ENCODE measurements at places on chromosomes 4 and X.

DNA sequence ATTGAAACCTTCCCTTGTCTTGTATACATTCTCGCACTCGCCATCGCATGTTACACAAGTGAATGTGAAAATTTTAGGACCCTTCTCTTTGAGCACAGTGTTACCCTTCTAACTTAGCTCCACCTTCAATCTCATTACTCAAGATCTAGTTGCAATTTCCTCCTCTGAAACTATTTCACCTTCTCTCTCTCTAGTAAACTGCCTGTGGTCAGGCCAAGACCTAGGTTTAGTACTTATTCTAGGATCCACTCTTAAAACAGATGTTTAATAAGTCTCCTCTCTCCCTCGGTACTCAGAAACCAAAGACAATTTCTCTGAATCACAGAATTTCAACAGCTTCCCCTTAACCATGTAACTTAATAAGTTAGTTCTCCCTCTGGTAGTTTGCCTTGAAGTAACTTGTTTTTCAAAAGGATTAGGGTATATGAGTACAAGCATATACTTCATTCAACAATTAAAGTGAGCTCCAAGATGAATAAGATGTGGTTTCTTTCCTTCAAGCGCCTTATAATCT, 156.0 kb downstream of the SH3KBP1 start:
- DNase-seq: no peak

- DNase-seq: peak; percentile 57
These were observed 29.5 kb downstream of the DMP1 start for GRCh38 chr4:87679449-87680169.

DNA sequence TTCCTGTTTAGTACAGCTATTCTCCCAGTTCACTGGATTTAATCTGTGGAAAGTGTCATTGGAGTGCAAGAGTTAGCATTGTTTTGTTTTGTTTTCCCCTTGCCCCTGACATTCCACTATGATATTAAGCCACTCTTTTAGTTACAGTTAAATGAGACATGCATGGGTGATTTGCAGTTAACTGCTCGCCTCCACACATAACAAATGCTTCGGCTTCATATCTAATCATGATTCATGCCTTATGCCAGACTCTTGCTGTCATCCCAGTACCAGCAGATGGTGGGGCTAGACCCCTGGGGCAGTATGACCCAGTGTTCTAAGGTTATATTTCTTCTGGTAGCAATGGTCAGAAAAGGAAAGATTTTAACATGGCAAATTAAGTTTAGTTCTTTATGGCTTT, 80.1 kb downstream of the RAP1GDS1 start:
- peak; percentile 73 for DNase-seq

GRCh38 chr4:75005727-75006126, 72.8 kb downstream of the PARM1 start:
- DNase-seq: no peak

GRCh38 chr4:108446556-108446955, 173.8 kb upstream of the RPL34 start:
- no peak for DNase-seq

DNA sequence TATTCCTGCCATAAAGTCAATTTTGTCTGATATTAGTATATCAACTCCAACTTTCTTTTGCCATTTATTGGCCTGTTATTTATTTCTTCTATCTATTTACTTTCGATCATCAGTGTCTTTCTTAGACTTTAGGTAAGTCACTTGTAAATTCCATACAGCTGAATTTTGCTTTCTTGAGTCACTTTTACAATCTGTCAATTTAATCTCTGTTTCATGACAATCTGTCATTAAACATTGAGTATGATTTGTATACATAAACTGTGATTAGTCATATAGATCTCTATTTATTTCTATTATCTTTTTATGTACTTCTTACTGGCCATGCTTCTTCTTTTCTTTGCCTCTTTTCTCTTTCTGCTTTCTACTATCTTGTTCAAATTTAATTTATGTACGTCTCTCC, 160.1 kb downstream of the TMA16 start:
- no peak for DNase-seq

GRCh38 chr4:110484767-110485166, 8.8 kb downstream of the ENPEP start:
- no peak for DNase-seq

DNA sequence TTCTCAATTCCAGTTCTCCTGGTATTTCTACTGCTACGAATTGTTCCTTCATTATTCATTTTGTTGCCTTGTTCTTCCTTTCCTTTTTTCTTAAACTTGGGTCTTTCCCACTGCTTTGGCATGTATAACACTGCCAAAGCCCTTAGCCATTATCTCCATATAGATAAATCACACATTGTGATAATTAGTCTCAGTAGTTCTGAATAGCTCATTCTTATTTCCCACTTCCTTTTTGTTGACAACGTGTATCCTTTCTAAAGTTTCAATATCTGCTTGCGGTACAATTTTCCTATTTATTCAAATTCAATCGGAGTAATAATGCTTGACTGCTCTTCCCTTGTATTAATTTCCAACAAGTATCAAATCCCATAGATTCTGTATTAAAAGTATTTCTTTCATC, 14.5 kb upstream of the CAMK2D start:
- DNase-seq: no peak

- peak; percentile 34 for DNase-seq
These were observed 3.6 kb downstream of the MID1IP1 start for GRCh38 chrX:38804682-38805431.

GRCh38 chr4:26431461-26432180, 58.7 kb downstream of the CCKAR start:
- DNase-seq: no peak

DNA sequence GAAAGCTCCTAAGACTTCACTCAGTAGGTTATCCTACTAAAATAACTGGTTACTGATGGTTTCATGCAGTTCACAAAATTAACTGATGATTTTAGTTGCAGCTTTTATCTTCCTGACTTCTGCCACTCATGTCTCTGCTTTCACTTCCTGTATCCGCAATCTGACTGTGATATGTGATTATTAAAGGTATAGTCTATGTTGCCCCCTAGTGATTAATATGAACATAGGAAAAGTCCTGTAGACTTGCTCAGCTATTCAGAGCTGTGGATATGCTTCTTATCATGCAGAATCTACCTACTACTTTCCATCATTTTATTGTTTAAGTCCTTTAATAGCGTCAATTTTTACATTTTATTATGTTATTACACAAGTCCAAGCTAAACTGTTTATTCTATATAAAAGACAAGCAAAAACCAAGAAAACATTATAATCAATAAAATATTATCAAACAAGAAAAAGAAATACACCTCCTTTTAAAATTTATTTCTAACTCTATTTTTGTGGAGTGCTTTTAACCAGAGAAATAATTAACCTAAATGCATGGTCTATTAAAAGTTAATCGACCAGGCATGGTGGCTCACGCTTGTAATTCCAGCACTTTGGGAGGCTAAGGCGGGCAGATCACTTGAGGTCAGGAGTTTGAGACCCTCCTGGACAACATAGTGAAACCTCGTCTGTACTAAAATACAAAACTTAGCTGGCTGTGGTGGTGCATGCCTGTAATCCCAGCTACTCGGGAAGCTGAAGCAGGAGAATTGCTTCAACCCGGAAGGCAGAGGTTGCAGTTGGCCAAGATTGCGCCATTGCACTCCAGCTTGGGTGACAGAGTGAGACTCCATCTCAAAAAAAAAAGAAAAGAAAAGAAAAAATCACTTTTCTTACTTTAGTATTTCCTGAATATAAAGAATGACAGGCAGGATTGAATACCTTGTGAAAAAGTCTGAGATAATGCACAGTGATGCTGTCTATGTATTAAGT, 40.4 kb upstream of the TLR2 start:
- DNase-seq: no peak

DNA sequence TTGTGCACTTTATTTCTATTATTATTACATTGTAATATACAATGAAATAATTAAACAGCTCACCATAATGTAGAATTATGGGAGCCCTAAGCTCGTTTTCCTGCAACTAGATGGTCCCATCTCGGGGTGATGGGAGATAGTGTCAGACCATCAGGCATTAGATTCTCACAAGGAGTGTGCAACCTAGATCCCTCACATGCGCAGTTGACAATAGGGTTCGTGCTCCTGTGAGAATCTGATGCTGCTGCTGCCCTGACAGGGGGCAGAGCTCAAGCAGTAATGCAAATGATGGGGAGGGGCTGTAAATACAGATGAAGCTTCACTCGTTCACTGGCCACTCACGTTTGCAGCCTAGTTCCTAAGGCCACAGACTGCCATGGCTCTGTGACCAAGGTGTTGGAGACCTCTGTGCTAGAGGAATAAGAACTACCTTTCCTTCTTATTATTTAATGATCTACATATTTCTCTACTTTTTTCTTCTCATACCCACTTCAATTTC, 492.9 kb upstream of the INTU start:
- DNase-seq: no peak

GRCh38 chr4:57544811-57545654, 434.8 kb upstream of the IGFBP7 start:
- DNase-seq: no peak

DNA sequence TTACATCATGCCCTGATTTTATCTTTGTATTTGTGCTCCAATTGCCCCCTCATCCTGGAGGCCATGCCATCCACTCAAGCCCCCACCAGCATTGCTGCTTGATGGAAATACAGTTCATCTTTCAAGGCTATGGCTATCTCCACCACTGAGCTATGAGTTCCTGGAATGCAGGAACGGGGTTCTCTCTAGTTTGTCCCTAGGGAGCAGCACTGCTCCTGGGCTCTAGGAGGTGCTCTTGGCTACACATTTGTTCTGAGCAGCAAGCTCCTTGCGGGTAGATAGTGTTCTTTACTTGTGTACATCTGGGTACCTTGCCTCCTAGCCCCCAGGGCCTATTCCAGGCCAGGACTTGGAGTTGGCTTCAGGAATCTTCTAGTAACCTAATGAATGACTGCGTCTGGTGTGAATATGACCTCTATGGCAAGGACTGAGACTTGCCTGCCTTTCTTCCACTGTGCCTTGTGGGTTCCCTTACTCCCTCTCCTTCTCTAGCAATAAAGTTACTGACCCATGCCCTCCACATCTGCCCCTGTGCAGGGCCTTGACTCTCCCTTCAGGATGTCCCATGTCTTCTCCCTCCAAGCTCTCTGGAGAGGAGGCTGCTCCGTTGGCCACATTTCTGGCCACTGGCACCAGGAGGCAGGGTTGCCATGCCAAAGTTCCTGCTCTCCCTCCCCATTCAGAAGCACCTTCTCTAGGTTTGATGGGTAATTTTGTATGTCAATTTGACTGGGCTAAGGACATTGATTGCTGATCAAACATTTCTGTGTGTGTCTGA, 7.6 kb downstream of the CITED1 start:
- no peak for DNase-seq

- DNase-seq: no peak
These were observed 76.4 kb upstream of the WWC2 start for GRCh38 chr4:183022617-183023016.

- no peak for DNase-seq
These were observed 327.5 kb downstream of the BMPR1B start for GRCh38 chr4:95085124-95085833.

DNA sequence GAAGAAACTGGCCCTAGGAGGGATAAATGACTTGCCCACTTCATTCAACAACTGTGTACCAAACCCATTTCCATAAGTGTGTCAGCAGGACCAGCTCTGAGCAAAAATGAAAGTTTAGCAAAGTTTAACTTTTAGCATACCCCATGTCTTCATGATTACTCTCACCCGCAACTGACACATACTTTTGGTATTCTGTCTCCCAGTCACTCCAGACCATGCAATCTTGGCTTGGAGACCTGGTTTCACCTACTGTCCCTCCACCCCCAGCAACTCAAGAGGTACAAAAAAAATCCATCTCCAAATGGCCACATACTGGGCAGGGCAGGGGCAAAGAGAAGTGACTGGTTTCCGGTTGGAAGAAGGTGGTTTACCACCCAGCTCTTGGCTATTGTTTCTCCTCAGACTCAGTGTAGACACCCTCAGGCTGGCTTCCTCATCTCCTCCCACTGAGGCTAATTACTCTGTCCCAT, 79.8 kb downstream of the RLIM start:
- DNase-seq: no peak

DNA sequence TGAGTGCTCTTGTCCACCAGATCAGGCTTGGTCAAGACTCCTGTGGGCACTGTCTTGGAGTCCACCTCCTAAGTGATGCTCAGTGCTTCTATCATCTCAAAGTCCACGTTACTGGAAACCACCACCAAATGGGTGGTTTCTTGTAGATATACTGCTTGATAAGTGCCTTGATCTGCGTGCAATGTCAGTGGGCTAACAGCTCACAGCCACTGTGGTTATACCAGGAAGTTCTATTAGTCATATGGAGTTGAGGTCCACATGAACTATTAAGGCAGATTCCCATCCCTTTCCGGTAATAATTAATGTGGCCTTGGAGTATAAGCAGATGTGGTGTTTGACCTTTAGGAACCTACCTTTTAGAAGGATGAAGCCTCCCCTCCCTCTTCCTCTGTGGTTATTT, 161.9 kb downstream of the ZNF518B start:
- no peak for DNase-seq

DNA sequence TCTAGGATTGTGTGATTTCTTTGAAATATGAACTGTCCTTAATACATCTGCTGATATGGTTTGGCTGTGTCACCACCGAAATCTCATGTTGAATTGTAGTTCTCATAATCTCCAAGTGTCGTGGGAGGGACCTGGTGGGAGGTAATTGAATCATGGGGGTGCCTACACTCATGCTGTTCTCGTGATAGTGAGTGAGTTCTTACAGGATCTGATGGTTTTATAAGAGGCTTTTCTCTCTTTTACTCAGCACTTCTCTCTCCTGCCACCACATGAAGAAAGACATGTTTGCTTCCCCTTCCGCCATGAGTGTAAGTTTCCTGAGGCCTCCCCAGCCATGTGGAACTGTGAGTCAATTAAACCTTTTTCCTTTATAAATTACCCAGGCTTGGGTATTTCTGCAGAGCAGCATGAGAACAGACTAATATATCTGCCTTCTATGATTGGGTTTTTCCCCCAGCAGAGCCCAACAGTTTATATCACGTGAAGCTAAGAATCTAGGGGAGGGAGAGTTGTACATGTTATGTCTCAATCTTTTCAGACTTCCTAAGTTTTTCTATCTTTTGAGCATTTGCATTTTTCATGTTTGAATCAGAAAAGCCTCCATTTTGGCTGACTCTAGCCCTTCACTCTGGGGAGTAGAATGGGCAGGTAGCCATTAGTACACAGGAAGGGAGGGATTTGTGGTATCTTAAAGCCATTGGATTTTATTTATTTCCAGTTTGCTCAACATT, 58.9 kb downstream of the PLAC1 start:
- no peak for DNase-seq

- DNase-seq: no peak
These were observed 94.1 kb downstream of the DRD5 start for GRCh38 chr4:9875516-9875915.

- no peak for DNase-seq
These were observed 656.9 kb upstream of the CPEB2 start for GRCh38 chr4:14345356-14345775.
